Mesendoderm (in vitro differentiated cells): ENCODE measurements at places on chromosomes 3 and 15.

DNA sequence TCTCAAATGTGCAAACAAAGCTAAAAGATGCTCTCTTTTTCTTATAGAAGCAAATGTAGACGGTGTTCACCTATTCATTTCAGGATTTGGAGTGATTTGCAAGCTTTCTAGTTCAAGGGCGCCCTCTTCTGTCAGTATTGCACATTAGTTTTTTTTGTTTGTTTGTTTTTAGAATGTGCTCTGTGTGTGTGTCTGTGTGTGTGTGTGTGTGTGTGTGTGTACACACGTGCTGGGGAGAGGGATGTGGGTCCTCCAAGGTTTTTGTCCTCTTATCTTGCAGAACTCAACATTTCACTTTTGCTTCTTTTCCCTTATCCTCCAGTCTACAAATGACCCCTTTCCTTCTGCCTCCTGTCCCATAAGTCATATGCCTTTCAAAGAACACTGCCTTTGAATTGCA, 23.5 kb downstream of the DNAH1 start:
- DNase-seq: peak; percentile 86

- DNase-seq: no peak
Measured at GRCh38 chr3:70885636-70886035, 573.2 kb upstream of the MDFIC2 start.

- DNase-seq: no peak
Measured at GRCh38 chr15:92843814-92844213, 56.3 kb upstream of the CHD2 start.

- DNase-seq: peak; percentile 24
Measured at GRCh38 chr3:5299161-5299560, 111.7 kb downstream of the EDEM1 start.

- DNase-seq: no peak
Measured at GRCh38 chr15:38085114-38085513, 150.7 kb downstream of the TMCO5A start.

DNA sequence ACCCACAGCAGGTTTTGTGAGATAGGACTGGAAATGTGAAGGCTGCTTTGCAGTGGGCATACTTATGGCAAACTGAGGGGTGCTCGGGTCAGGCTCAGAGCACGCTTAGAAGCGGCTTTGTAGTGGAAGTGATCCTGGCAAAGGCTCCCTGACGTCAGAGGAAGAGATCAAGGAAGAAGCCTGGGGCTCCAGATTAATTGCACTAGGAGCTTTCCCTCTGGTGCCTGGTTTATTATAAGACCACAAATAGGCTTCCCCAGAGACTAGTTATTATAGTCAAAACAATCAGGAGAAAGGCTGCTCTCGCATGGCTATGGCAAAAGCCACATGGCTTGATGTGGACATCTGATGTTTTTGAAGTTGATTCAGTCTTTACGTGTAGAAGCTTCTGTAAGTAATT, 515.1 kb downstream of the GABRG3 start:
- DNase-seq: no peak

DNA sequence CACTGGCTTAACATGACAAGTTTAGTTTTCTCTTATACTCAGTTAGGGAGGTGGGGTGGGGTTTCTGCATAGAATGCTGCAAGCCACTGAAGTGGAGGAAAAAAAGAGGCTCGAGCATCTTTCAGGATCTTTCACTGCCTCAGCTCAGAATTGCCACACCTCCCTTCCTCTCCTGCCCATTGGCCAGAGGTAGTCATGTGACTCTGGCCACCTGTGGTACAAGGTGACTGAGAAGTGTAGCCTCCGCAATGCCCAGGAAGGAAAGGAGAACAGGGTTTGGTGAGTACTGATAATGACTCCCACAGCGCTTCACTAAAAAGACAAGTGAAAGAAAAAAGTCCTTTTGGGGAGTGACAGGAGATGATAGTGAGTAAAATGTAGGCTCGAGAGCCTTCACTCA, 124.3 kb upstream of the TRIM42 start:
- DNase-seq: peak; percentile 31

- no peak for DNase-seq
Measured at GRCh38 chr15:101148166-101148880, 103.5 kb downstream of the CHSY1 start.

DNA sequence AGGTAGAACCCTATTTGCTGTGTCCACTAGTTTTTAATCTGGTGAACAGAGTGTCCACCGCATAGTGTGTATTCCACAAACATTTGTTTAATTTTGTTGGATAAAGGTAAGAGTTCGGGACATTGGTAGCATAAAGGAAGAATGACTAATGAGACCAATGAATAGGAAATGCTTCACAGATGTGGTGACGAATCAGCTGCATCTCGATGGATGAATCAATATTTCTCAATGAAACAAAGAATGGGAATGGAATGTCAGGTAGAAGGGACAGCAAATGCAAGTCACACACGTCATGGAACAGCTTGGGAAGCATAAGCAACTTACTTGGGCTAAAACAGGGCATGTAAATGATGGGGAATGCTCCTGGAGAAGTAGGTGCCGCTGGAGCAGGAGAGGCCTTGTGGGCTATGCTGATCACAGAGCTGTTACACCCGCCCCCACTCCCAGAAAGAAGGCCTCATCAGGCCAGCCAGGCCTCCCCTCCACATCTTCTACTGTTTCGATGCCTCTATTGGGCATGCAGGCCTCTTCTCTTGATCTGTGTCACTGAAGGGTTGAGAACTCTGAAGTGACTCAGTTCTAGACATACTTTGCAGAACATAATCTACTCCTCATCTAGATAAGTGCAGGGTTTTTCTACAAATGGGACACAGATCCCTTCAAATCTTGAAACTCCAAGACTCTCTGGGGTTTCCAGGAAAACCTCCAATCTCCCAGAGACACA, 120.0 kb upstream of the GADL1 start:
- DNase-seq: no peak

DNA sequence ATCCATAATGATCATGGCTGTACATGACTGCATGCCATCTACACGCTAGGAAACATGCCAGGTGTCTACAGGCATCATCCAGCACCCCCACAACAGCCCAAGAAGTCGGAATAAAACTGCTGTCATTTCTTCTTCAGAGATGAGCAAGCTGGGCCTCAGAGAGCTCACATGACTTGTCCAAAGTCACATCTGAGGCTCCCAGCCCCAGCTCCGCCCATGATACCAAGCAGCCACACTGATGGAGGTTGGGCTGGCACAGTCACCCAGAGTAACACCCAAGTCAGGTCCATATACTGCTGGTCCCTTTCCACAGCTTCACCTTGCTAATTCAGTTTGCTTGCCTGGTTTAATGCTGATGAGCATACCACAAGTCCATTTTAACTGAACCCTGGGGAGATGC, 116.6 kb downstream of the SEC22A start:
- no peak for DNase-seq

DNA sequence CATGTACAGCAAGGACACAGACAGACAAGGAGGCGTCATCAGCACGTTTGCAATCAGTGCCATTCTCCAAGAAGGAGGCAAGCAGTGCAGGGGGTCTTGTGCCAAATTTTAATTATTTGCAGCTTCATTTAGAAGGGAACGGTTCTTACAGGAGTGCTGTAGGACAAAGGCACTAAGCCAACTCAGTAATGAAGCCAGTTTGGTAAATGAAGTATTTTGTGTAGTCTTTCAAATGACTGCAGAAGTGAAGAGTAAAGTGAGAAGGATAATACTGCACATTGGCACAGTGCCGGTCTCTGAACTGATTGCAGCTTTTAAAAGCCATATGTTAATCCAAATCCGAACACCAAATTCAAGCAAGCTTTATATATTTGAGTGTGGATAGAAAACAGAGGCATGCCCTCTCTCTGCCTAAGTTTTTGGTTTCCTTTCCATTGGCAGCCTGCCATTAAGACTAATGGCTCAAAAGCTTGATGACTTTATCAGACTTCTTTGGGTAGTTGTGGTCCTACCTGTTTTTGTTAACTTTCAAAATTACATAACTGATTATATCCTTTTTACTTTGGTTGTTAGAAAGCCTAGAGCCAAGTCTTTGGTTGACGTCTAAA, 101.3 kb downstream of the SENP2 start:
- no peak for DNase-seq

- peak; percentile 58 for DNase-seq
Measured at GRCh38 chr3:131712662-131713061, 209.9 kb upstream of the MRPL3 start.

DNA sequence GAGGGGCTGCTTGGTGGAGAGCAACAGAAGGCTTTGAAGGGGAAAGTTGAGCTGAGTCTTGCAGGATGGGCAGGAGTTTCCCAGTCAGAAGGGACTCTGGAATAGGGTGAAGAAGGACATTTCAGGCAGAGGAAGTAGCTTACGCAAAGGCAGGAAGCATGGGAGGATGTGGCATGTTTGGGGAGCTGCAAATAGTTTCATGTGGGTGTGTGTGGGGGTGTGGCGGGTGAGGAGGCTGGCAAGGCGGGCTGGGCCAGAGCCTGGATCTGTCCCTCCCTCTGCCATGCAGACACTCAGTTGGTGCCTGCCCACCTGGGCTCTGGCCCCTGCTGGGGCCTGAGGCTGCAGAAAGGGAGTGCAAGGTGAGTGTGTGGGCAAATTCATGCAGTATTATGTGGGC, 10.4 kb downstream of the TEX264 start:
- DNase-seq: no peak

DNA sequence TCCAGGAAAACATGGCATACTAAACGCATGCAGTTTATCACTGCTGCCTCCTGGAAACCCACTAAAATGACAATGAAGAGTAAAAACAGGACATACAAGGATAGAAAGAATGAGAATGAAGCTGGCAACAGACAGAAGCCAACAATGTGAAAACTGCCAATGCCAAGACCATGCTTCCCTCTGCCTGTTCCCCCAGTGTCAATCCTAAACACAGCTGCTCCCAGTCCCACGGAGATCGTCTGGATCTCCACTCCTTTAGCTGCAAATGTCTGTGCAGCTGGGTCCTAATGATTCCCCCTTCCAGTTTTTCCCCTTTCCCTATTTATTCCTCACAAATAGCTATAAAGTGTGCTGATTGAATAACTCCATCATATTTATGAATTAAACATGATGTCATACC, 16.1 kb downstream of the LEO1 start:
- DNase-seq: no peak

GRCh38 chr3:148026009-148026588, 616.9 kb downstream of the ZIC1 start:
- DNase-seq: no peak

GRCh38 chr15:48828906-48829305, 18.0 kb upstream of the CEP152 start:
- DNase-seq: no peak

DNA sequence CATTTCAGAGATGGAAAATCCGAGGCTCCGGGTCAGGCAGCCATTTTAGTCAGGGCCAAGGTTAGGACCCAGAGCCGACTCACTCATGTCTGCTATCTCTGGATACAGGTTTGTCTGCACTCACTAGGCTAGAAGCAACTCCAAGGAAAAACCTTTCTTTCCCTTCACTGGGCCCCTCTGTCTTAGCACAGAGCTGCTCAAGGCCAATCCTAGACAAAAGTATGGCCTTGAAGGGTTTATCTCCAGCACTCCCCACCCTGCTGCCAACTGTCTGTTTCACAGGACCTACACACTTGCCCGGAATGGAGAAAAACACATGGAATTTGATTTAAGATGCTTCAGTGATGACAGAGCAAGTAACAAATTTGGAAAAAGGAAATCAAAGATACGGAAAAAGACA, 25.6 kb downstream of the ACAN start:
- DNase-seq: no peak

DNA sequence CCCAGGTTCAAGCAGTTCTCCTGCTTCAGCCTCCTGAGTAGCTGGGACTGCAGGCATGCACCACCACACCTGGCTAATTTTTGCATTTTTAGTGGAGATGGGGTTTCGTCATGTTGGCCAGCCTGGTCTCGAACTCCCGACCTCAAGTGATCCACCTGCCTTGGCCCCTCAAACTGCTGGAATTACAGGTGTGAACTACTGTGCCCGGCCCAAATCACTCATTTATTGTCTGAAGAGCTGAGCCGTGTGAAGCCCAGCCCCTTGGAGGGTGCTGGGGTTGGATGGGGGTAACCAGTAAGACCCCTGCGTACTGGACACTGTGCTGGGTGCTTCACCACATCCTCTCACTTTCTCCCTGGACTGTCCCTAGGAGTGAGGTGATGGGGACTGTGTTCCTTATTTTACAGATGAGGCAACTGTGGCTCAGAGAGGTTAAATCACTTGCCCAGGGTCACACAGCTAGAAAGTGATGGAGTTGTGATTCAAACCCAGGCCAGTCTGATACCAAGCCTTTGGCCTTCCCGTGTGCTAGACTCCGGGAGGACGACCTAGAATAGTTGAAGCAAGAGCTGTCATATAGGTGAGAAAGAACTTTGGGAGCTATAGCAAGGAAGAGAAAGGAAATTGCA, 41.7 kb upstream of the IREB2 start:
- DNase-seq: no peak

DNA sequence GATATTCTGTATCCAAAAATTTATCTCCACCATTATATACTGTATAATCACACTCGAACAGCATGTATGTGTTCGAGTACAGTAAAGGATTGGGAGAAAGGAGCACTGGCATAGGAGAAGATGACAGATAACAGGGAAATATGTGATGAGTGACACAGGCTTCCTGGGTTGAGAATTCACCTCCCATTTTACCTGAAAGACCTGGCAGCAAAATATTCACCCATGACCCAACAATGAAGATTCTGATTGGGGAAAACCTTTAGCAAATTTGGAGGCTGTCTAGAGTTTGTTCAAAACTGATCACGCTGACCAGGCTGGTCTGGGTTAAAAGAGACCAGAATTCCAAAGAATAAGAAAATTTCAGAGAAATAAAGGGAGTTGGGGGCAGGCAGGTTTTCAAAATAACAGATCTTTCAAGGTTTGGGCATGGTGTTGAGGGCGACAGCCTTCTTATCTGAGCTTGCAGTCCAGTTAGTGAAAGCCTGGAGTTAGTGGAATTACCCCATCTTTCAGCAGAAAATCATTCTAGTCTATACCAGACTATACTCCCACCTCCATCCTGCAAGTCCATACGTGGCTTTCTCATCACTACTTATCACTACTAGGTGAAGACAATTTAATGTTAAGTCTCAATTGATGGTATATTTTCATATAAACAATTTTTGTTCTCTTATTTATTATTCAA, 42.8 kb upstream of the RSL24D1 start:
- DNase-seq: no peak

DNA sequence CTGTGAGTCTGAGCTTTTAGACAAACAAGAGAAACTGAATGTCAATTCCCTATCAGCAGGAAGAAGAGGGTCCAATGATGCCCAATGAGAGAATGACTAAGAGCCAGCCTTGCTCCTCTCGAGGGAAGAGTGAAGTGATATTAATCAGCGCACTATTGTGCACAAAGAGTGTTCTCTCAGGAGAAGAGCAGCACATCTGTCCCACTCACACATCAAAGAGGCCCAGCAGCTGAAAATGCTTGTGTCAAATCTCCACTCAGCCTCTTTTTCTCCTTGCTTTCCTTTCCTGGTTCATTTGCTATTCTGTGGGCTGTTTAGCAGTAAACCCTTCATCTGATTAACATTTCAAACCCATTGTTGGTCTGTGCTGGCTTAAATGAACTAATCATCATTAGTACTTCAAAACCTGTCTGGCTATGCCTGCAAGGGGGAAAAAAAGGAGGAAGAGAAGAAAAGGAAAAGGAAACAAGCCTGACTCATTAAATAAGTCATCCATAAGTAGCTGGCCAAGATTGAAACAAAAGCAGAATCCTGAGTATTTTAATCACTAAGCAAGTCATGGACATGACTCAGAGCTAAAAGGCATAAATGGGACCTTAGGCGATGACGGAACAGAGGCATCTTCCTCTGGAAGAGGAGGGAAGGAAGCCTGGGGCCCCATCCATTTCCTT, 912.7 kb downstream of the TUSC7 start:
- peak; percentile 29 for DNase-seq
